Mesothelial cell of epicardium (in vitro differentiated cells): ENCODE measurements at places on chromosomes 12 and 14. TPM values are rescaled to one million over a fixed set of nuclear protein-coding genes. Genes with fewer than 3 reads are reported as not detected.

DNA sequence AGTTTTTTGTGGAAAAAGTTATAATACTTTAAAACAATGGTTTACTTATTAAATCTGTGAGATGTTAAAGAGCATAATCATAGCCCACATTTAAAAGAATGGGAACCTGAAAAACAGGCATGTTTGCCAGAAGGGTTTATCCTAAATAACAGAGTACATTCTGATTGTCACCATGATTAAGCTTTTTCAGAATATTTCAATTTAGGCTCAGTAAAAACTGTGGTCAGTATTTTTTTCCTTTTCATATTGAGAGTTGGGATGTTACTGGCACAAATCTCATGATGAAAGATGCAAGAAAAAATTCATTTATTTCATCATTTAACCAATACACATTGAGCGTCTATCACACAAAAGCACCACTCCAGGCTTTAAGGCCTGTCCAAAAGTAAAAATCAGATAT, 18.6 kb downstream of the EPS8 start:
- H3K4me3 ChIP-seq = no peak overlapping the region
- H3K27ac ChIP-seq = peak overlapping the region; percentile 66
- H3K4me1 ChIP-seq = peaks cover 27% of the 10 kb centered on the region

DNA sequence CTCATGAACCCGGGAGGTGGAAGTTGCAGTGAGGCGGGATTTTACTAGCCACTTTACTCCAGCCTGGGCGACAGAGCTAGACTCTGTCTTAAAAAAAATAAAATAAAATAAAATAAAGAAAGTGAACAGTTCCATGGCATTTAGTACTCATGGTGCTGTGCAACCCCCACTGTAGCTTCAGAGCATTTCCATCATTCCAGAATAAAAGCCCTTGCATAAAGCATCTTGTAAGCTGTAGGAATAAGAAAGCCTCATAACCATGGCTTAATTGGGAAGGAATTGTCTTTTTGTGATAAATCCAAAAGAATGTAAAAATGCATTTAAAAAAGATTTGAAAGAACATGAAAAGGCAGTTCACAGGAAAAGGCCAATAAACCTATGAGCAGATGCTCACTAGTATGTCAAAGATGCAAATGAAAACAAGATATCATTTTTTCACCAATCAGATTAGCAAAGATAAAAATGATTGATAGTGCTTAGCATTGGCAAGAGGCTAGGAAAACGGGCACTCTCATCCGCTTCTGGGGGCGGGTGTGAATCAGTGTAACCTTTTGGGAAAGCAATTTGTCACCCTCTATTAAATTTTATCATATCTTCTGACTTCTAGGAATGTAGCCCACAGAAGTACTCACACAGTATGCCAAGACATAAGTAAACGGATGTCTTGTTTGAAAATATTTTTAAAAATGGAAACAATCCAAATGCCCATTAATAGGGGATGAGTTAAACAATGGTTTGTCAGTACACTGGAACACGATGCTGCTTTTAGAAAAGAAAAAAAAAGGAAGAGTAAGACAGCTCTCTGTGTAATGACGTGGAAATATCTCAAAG, 46.6 kb downstream of the CFAP251 start:
- DNase-seq = no peak
- no peak overlapping the region for H3K4me3 ChIP-seq
- H3K27ac ChIP-seq = no peak overlapping the region
- H3K27me3 ChIP-seq = no peaks in the 10 kb centered on the region

DNA sequence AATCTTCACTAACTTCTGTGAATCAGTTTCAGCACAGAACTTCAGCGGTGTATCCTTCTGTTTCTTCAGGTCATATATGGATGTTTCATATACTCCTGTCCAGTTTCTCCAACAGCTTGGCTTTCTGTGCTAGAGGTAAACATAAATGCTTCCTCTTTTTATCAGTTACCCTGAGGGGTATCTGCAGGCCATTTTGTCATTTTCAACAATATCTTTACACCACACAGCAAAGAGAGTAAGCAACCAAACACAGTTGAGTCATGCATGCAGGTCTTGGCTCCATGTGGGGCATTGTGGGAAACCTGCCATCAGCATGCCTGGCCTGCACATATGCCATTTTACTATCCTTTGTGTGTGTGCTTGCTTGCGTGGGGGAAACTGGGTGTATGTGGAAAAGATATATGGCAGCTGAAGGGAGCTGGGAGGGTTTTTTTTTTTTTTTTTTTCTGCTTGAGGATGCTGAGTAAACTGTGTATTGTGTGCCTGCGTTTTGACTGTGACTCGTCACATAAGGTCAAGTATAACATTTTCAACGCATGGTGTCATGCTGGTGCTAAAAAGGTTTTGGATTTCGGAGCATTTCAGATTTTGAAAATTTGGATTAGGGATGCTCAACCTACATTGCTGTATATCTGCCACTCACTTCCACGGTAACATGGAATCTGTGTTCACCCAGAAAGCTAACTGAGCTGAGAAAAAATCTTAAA, 56.1 kb upstream of the YARS2 start:
- H3K4me1 ChIP-seq = no peaks in the 10 kb centered on the region
- no peak overlapping the region for H3K4me3 ChIP-seq
- peaks cover 74% of the 10 kb centered on the region for H3K36me3 ChIP-seq
- no peaks in the 10 kb centered on the region for H3K27me3 ChIP-seq
- no peak overlapping the region for H3K27ac ChIP-seq
- no peak for DNase-seq

The ABCD2 gene
- 0.29 to 0.41 TPM (median 0.34 TPM) in 3 replicates for total RNA-seq

DNA sequence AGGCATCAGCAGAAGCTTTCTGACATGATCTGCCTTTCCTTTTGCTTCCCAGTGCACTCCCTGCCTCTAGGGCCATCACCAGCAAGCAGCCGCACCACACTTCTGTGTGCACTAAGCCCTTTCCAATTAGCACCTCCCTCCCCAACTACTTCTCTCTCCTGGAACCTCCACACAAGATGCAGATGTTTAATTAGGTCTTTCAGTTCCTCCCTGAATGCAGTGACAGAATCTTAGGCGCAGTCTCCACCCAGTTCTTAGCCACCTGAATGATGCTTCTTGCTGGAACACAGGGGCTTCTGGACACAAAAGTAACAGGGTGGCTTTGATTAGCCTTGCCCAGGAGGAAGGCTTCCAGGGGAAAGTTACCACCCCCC, 32.9 kb downstream of the NIN start:
- no peak overlapping the region for H3K4me3 ChIP-seq
